Hippocampal formation (tissue), 2 donors: ENCODE measurements at places on chromosomes 2 and 18.

GRCh38 chr18:61662726-61663125, 230.1 kb downstream of the RNF152 start:
- DNase-seq = no peak

DNA sequence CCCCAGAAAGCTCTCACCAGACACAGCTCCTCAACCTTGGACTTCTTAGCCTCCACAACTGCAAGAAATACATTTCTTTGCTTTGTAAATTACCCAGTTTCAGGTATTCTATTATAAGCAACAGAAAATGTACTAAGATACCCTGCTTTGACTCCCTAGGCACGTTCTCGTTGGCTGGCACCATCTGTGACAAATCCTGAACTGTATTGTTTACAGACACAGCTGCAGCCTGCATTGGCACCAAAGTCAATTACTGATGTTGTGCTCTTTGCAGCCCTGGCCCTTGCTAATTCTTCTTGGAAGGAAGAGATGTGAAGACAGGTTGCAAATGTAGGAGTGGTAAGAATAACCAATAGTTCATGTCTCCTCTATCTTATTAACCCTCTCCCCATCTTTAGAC, 72.7 kb upstream of the FAM136A start:
- no peak for DNase-seq

DNA sequence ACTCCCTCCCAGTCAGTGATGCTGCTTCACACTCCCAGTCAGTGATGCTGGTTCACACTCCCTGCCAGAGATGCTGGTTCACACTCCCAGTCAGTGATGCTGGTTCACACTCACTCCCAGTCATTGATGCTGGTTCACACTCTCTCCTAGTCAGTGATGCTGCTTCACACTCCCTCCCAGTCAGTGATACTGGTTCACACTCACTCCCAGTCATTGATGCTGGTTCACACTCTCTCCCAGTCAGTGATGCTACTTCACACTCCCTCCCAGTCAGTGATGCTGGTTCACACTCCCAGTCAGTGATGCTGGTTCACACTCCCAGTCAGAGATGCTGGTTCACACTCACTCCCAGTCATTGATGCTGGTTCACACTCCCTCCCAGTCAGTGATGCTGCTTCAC, 34.3 kb upstream of the KCNG2 start:
- DNase-seq = no peak

GRCh38 chr2:187434342-187434785, 13.7 kb downstream of the CALCRL start:
- no peak for DNase-seq

DNA sequence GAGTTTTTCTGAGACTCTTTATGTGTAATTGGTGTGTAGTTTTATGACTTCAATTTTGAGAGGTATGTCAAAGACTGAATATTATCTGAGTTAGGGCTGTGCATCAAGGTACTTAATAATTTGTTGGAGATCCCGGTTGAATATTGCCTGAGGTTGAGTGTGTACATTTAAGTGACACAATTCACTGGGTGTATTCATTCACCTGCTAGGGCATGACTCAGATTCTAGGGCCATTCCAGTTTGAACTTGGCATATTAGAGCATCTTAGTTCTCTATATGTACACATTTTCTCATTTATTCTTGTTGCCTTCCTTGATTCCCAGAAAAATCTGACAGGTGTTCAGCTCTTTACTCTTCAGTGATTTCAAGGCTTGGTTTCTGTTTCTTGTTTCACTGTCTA, 12.5 kb downstream of the MAP4K4 start:
- no peak for DNase-seq
